ENCODE measurements at places on chromosomes 4 and X.

GRCh38 chrX:7235071-7235470 lies 87.1 kb upstream of the PUDP start:
- DNase-seq = no peak

- no peak for DNase-seq
Observed at GRCh38 chrX:92232182-92232581, 453.0 kb downstream of the PCDH11X start.

GRCh38 chr4:108612365-108612764 lies 8.0 kb upstream of the RPL34 start:
- DNase-seq = no peak

DNA sequence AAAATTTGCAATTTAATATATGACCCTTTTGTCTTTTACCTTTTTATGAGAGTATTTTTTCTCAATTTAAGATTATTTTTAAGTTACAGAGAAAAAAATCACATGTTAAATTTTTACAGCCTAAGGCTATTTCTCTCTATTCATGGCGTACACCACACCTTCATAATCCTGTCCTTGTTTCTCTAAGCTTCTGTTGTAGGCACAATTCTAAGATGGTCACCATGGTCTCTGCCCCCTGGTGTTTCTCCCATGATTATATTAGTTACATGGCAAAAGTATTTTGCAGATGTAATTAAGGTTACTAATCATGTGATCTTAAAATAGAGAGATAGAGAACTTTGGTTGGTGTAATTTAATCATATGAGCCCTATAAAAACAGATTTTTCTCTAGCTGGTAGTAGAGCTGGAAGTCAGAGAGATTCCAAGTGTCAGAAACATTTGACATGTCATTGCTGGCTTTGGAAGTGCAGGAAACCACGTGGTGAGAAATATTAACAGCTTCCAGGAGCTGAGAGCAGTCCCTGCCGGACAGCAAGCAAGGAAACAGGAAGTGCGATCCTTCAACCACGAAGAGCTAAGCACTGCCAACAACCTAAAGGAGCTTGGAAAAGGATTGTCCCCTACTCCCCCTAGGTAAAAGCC lies 89.8 kb downstream of the EIF4E start:
- no peak for DNase-seq

DNA sequence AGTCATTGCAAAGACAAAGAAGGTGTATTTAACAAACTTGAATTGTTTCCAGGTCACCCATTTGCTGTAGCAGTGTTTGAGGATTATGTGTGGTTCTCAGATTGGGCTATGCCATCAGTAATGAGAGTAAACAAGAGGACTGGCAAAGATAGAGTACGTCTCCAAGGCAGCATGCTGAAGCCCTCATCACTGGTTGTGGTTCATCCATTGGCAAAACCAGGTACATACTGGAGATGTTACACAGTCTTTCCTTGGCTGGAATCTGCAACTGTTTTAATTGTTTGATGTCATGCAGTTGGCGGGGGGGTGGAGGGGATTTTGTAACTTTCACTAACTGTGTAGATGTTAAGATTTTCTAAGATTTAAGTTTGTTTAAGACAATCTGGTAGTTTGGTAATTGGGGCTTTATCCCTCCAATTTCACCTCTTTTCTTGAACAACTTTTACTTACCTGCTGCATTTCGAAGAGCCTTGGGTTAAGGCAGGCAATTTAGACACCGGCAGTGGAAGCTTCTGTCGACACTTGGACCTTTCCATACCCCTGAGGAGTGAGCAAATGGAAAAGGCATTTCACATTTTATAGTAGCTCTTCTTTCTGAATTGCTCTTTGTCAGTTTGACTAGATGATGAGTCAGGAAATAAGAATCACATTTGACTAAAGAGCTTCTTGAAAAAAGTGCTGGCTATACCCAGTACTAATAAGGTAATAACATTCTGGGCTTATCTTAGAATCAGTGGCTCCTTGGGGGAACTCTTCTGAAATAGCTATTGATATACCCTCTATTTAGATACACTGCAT lies 67.4 kb downstream of the EGF start:
- no peak for DNase-seq

DNA sequence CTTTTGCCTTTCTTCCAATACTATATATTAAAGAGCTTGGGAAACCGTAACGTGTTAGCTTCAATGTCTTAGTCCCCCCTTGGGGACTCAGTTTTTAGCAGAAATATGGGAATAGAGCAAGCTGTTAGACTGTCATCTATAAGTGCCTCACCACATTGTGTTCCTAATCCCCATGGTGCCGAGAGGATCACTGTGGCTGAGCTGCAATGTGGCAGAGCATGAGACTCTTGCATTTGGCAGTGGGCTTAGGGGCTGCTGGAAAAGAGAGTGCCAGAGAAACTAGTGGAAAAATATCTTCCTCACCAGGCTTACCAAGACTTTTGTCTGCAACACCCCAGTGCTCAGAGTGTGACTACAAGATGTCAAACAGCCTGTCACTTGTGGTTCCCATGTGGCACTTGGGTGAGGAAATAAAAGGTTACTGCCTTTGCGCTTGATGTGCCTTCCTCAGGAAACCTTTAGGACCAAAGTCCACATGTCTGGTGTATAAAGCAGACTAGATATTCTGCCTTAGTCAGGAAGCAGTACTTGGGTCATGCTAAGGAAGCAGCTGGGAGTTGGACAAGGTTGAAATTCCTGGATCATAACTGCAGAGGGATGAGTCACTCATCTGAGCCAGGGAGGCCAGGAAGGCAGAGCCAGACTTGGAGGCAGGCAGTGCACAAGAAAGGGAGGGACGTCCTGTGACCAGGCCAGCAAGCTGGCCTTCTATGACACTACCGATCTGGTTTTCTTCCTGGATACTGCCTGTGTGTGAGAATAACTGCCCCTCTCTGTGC lies 9.7 kb upstream of the MAGEA4 start:
- no peak for DNase-seq

DNA sequence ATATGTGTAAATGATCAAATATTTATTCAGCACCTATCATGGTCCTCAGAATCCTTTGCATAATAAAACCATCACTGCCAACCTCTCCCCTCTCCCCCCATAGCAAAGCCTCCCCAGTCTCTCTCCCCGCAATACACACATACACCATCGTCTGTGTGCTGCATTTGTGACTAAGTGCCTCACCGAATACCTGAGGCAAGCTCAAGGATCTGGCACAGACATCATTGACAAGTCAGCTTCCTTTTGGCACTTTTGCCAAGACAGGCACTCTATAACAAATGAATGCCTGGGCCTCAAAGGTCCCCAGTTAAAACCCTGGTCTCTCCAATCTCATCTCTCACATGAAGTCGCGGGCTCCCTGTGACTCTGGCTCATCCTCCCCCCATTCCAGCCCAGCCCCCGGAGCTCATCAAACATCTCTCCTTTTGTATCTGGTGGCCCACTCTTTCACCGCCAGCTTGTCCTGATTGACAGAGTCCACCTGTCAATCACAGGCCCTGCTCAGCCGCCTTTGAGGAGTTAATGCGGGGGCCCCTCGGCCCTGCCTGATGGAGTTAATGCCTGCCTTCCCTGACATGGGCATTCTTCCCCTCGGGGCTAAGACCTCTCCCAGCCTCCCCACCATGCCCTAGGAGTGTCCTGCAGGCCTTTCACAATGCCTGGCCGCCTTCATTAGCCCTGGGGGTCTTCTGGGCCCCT lies 135.8 kb upstream of the ATP6AP2 start:
- no peak for DNase-seq

DNA sequence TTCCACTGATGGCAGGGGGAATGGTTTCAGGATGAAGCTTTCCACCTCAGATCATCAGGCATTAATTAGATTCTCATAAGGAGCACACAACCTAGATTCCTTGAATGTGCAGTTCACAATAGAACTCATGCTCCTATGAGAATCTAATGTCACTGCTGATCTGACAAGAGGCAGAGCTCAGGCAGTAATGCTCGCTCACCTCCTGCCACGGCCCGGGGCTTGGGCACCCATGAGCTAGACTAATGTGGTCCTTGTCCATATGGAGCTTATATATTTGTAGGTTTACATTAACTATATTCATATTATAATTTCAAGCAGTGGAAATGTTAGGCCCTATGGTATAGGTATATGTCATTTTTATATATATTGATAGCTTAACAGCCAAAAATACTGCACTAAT lies 24.4 kb downstream of the SLC9B2 start:
- no peak for DNase-seq

DNA sequence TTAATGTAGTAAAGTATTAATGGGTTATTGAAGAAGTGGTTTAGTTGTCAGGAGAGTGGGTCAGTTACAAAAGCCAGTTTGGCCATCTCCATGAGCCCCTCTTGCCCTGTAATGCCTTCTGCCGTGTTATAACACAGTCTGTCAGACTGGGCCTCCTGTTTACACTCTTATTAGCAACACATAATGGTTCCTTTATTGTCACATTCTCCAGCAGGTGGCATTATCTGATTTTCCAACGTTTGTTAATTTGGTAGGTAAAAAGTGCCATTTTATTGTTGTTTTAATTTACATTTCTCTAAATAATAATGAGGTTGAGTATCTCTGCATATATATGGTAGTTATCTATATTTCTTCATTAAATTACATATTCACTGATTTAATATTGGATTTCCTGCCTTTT lies 560.8 kb downstream of the FGF13 start:
- no peak for DNase-seq

GRCh38 chr4:67660418-67660817 lies 40.5 kb downstream of the UBA6 start:
- DNase-seq = no peak

DNA sequence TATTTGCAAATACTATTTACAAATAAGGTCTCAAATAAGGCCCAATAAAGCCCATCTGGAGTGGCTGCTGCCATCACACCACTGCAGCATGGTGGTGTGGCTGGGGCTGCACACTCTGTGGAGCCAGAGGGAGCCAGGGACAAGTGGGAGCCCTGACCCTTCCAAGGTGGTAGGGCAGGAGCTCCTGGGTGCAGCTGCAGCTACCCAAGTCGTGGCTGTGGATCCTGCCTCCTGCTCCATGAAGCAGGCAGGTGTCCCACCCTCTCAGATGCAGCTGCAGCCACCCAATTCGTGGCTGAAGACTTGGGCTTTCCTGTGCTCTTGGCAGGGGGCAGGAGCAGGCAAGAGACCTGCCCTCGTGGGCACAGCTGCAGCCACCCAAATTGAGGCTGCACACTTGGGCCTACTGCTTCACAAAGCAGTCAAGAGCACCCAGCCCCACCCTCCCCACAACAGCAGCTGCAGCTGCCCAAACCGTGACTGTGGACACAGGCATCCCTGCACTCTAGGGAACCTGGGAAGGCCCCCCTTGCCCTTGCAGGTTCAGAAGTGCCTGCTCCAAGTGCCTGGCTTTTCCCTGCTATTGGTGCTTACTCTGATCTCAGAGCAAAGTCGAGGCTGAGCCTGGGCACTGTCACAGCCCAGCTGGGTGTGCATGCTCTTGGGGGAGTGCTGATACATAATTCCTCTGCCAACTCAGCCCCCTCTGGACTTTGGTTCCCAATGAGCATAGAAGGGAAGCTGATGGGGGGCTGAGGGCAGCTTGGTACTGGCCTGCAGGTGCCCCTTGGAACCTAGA lies 614.8 kb downstream of the PCDH18 start:
- no peak for DNase-seq

DNA sequence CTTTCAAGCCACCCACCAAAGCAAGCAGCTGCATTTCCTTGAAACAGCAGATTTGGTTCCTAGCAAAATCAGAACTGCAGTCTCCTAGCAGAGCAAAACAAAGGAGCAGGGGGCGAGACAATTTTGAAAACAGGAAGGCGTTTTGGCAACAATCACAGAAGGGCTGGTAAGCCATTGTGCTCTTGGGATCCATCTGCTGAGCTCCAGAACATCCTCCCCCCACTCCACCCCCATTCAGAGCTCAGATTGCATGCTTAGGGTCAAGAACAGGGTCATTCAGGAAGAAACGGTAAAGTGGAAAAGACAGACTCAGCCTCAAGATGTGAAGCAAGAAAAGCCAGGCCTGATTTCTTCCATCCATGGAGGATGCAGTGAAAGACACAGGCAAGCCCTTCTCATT lies 7.6 kb upstream of the PCDH19 start:
- no peak for DNase-seq

DNA sequence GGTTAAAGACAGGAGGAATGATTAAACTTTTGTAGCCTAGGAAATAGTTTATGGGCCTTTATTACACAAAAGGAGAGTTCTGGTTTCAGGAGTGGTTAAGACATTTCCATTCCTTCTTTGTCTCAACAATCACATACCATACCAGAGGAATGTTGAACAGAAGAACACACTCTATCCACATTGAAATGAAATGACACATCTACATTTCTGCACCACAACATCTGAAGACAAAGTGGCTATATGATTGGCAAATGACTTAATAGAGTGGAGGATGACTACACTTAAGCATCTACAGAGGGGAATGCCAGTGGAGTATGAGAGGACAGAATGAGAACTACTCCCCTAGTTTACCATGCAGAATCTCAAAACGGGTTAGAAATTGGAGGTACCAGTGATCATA lies 8.0 kb downstream of the CYP2U1 start:
- no peak for DNase-seq

DNA sequence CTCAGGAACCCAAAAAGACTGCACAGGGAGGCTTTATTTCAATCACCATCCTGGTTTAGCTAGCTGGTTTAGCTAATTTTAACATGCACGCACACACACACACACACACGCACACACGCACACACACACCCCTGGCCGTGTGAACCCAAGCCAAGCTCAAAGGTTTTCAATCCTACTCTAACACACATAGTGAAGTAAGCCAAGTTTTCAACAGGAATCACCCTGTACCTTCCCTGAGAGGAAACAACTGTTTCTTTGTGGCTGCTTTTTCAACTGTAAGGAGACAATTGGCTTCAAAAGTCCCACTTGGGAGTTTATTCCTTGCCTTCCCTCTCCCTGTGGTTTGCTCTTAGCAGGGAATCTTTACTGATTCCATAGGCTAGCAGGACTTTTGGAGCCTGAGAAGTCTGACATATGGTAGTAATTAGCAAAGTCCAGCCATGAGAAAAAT lies 98.9 kb upstream of the BMP3 start:
- DNase-seq = no peak

- DNase-seq = no peak
Observed at GRCh38 chr4:124055336-124055735, 657.2 kb downstream of the ANKRD50 start.

- no peak for DNase-seq
Observed at GRCh38 chr4:36508394-36508793, 227.0 kb downstream of the DTHD1 start.

GRCh38 chrX:69229436-69229835 lies 64.2 kb upstream of the PJA1 start:
- DNase-seq = no peak

GRCh38 chrX:102580891-102581290 lies 18.4 kb upstream of the ARMCX5 start:
- DNase-seq = no peak

- no peak for DNase-seq
Observed at GRCh38 chr4:129453524-129454200, 357.7 kb downstream of the C4orf33 start.

DNA sequence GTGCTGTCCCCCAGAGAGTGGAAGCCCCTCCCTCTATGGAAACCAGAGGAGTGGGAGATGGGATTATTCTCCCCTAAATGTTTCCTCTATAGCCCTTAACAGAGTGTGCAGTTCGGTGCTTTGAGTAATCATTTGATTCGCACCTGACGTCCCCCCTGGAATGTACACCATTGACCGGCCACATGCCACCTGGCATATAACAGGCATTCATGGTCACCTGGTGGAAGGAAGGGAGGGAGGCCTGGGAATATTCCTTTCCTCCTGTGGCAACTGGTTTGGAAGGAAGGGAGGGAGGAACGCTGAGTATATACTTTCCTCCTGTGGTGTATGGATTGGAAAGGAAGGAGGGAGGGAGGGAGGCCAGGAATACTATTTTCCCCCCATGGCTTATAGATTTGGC lies 77.2 kb downstream of the CRMP1 start:
- DNase-seq = no peak

GRCh38 chr4:67684839-67685531 lies 16.0 kb downstream of the UBA6 start:
- no peak for DNase-seq

Data from vagina (tissue), 2 donors.